ENCODE measurements at places on chromosomes 2 and 18. TPM values are rescaled to one million over a fixed set of nuclear protein-coding genes. Genes with fewer than 3 reads are reported as not detected.

DNA sequence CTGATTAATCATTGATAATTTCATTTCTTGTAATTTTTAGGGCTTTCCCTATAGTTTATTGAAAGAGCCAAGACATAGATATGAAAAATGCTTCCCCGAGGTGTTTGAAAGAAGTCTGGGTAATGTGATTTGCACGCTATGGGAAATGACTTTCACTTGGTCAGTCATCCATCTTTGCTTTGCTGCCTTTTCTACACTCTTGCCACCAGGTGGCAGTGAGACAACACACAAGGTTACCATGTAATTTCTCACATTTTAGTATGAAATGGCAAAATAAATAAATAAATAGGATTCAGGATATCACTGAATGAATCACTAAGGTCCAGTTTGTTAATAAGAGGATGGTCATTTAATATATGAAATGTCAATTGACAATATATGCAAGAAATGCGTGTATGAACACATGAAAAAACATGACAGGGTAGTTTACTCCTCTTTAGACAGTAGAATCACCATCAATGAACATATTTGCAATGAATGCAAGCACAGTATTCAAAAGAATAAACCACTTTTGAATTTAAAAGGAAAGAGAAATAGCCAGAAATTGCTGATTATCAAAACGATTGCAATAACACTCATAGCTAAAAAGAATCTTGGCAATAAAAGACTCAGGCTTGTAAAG lies 52.2 kb upstream of the KCNH7 start:
- peak; percentile 18 for DNase-seq

- DNase-seq, result no peak
These were observed 89.0 kb downstream of the INSIG2 start for GRCh38 chr2:118177318-118177717.

The CAPN14 gene
- 0.58 TPM for total RNA-seq

- no peak for DNase-seq
These were observed 229.4 kb upstream of the MYT1L start for GRCh38 chr2:2560374-2561015.

- DNase-seq, result no peak
These were observed 11.8 kb upstream of the ATOH8 start for GRCh38 chr2:85741833-85742455.

The DCDC2C gene
- total RNA-seq, result not detected

GRCh38 chr2:11685906-11686470 lies 16.0 kb upstream of the NTSR2 start:
- no peak for DNase-seq

GRCh38 chr2:232027530-232027929 lies 66.0 kb downstream of the DIS3L2 start:
- no peak for DNase-seq

DNA sequence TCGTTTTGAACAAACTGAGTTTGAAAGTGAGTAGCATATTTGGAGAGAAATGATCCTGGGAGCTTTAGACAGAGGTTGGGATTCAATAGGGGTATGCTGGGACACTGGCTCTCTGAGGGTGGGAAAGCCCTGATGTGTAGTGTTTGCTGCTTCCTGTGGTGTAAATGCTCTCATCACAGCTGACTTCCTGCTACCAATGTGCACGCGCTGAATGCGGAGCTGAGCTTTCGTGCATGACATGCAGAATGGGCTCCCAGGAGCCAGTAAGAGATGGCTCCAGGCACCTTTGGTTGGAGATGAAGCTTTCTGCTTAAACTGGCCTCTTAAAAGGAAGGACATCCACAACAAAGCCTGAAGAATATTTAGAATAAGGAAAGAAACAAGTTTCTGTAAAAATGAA lies 224.1 kb upstream of the CCDC150 start:
- DNase-seq, result no peak

The ALK gene
- total RNA-seq, result not detected

The TMEFF2 gene
- total RNA-seq, result not detected

All from kidney epithelial cell (primary cell).